Muscle of leg (tissue), 16 donors: ENCODE measurements at places on chromosomes 12 and 14. TPM values are rescaled to one million over a fixed set of nuclear protein-coding genes. Genes with fewer than 3 reads are reported as not detected.

Gene PKP2
- 2.7 TPM for polyA plus RNA-seq

Gene C12orf50
- polyA plus RNA-seq = 0.21 TPM

Gene JKAMP
- 40.3 TPM for polyA plus RNA-seq

Gene FBXO21
- polyA plus RNA-seq = 20.2 TPM

Gene MIP
- 0.09 TPM for polyA plus RNA-seq

Gene RIC8B
- polyA plus RNA-seq = 12.9 TPM

Gene MANSC4
- polyA plus RNA-seq = not detected
